NT2/D1 (cell line): ENCODE measurements at places on chromosomes 4 and X.

- DNase-seq = no peak
Measured at GRCh38 chr4:158236304-158237030, 26.2 kb downstream of the TMEM144 start.

DNA sequence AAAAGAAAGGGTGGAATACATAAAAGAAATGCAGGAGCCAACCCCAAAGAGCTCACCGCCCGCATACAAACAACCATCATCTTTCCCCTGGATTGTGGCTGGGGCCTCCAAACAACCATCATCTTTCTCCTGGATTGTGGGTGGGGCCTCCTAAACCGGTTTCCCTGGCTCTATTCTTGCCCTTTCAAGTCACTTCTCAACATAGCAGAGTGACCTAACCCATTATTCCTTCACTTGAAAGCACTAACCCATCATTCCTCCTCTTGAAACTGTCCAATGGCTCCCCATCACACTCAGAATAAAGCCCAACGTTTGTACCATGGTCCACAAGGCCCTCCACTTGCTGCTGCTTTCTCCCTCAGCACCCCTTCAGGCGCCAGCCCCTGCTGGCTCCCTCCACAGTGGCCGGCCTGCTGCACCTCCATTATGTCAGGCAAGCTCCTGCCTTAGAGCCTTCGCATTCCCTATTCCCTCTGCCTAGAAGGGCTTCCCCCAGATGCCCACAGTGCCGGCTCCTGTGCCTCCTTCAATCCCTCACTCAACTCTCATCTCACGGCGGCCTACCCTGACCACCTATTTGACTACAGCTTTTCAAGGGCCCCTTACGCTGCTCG is 24.1 kb downstream of the SMIM43 start:
- DNase-seq = no peak

DNA sequence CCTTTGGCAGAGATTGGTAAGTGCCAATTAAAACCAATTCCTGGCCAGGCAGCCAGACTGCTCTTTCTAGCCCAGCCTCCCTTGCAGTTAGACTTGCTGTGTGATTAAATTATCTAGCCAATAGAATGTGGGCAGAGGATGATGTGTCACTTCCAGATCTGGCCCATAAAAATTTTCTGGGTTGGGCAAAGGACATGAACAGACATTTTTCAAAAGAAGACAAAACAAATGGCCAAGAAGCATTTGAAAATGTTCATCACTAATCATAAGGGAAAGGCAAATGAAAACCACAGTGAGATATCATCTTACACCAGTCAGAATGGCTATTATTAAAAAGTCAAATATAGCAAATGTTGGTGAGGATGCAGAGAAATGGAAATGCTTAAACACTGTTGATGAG is 71.4 kb upstream of the STIM2 start:
- no peak for DNase-seq

DNA sequence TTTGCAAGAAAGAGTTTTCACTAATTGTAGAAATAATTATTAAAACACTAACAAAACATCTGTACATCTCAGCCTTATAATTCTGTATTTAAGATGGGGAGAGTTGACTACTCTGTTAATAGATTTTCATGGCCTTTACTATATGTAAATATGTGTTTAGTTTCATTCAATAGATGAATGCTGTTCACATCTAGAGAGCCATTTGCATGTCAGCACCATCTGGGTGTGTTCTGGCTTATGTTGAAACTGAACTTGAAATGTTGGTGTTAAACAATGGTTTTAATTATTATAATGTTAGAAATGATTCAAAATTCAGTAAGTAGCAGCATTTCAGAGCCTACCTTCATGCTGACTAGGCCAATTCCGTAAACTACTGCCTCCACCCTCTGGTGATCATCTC is 102.5 kb upstream of the ADAD1 start:
- DNase-seq = no peak

DNA sequence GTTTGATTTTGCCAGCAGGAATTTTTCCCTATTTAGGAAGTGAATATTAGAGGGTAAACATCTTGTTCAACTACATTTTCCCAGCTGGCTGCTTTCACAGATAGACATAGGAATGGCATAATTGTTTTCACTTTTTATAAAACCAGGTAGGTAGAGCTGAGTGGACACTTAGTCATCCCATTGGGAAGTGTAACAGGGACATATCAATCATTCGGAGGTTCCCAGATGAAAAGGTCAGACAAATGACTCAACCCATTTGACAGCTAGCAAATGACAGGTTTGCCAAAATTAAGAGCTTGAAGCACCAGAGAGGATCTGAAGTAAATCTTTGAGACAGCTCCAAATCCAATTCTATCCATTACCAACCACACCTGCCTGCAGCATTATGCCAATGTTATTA is 205.3 kb downstream of the SLC39A8 start:
- DNase-seq = no peak

- no peak for DNase-seq
Measured at GRCh38 chr4:54929459-54929858, 195.9 kb downstream of the KDR start.

- DNase-seq = no peak
Measured at GRCh38 chrX:143429131-143429530, 88.1 kb downstream of the SPANXN3 start.

- no peak for DNase-seq
Measured at GRCh38 chr4:17273047-17273446, 238.8 kb downstream of the QDPR start.

DNA sequence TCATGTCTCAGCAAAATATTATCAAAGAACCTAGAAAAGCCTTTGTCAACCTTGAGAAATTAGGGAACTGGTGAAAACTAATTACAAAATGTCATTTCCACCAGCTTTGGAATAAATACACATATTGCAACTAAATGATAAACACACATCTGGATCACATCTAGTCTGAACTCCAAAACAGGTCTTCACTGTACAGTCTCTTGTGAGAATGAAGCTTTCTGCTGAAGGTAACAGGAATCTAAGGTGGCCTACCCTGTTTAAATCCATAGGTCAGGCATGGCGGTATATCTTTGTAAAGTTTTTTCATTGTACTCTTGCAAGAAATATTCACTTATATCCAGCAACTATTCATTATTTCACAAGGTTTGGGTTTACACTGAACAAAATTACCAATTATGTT is 1.7 kb downstream of the SH3D19 start:
- no peak for DNase-seq

- DNase-seq = no peak
Measured at GRCh38 chr4:151604238-151604637, 156.6 kb downstream of the GATB start.

DNA sequence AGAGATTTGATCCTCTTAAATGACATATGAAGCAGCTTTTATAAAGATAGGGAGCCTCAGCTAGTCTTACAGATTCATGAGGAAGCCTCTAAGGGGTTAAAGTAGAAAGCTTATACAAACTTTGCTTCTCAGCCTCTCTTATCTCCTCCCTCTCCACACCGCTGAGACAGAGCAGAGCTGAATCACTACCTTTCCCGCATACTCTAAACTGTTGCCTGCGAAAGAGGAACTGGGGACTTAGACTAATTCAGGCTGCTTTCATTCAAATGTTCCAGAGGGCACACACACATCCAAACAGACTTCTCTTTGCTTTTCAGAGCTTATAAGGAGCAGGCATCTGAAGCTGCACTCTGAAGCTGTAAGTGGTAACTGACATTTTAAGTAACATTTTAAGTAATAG is at the start of gene SERTM2:
SERTM2 (plus strand) TSS at position 169 of the 400 bp plus-strand sequence. CDS start 7,213 bp downstream, outside the sequence.
- peak; percentile 47 for DNase-seq

- DNase-seq = no peak
Measured at GRCh38 chr4:142316025-142316424, 530.1 kb downstream of the INPP4B start.

DNA sequence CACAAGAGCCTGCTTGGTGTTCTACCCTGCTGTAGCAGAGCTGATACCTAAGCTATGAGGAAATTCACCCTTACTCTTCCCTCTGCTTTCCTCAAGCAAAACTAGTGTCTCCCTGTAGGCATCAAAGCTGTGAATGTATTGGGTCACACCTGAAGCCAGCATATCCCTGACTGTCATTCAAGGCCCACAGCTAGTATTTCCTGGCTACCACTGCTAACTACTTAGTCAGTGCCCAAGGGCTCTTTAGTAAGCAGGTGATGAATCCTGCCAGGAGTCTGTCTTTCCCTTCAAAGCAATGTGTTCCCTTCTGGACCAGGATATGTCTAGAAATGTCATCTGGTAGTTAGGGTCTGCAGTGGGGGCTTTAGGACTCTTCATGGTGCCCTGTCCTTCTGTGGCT is 125.7 kb downstream of the RPA4 start:
- no peak for DNase-seq

GRCh38 chr4:174365018-174365587 is 81.4 kb downstream of the CEP44 start:
- peak; percentile 5 for DNase-seq

DNA sequence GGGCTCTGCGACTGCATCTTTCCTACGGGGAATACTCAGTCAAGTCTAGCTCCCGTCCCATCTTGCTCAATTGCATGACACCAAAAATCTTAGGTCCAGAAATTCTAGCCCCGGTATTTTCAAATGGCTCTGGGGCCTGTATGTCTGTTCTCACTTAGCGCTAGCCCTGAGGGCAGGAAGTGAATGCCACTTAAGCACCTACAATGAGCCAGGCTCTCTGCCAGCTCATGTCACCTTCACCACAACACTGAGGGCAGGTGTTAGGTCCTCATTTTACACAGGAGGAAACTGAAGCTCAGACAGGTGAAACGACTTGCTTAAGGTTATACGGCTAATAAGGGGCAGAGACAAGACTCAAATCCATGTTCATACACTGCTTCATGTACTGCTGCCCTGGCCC is 282.8 kb downstream of the PPP1R2C start:
- no peak for DNase-seq

DNA sequence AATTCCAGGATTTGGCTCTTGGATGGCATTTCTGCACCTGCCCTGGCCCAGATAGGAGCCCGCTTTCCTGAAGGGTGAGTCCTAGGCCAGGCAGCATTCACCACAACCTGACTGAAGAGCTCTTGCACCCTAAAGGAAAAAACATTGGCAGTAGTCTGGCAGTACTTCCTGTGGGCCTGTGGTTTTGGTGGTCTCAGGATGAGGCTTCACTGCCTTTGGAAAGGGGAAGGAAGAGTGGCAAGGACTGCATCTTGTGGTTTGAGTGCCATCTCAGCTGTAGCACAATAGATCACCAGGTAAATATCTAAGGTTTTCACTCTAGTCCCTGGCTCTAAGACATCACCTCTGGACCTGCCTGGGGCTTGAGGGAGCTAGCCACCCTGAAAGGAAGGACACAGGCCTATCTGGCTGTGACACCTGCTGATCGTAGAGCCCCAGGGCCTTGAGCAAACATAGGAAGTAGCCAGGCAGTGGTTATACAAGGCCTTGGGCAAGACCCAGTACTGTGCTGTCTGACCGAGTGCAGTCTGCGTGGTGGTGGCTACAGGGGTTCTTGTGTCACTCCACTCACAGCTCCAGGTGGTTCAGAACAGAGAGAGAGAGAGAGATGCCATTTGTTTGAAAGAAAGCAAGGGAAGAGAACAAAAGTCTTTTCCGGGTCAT is 28.5 kb upstream of the PRRG1 start:
- no peak for DNase-seq

GRCh38 chr4:182286035-182286434 is 42.8 kb downstream of the TENM3 start:
- no peak for DNase-seq

GRCh38 chr4:78553529-78554060 is 2.0 kb downstream of the ANXA3 start:
- DNase-seq = no peak

DNA sequence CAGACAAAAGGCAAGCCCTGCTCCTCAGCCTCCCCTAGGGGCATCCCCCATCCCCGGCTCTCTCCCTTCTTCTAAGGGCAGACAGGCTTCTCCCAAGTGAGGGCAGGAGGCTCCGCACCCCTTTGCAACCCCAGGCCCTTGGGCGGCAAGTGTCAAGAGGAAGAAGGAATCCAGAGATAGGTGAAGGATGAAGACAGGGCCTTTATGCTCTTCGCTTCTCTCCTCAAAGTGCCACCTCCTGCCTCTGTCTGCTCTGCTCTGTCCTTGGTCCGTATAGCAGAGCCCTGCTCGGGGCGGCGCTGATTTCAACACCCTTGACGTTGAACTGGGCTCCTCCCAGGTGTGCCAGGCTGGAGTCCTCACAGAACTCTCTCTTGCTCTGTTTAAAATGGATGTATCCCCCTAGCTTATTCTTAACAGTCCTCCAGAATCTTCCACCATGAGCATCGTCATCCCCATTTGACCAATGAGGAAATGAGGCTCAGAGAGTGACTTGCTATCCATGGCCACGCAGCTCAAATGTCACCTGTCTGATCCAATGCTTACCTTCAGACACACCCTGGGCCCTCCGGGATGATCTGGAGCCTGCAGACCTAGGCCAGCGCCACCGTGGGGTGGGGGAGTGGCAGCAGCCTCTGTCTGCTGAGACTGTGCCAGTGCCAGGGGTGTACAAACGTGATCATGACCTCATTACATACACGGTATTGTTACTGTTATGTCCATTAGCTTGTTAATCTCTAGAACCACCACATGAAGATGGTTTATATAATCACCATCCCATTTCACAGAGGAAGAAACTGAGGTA is 99.8 kb downstream of the PHKA2 start:
- DNase-seq = no peak

DNA sequence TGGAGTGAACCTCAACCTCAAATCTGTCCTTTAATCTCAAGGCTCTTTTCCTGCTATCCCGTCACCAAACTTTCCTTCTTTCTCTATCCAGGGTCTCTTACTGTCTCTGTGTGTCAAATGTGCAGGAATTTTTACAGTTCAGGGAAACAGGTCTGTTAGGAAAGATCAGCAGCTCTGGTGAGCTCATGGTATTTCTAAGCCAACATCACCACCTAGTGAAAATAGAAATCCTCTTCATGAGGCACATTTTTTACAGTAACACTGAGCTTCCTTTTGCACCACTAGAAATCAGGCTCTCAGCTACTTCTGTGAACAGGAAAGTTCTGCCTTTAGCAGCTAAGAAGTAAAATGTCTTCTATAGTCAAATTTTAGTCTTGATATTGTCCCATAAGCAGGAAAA is 39.6 kb downstream of the NUDT11 start:
- DNase-seq = no peak

GRCh38 chrX:40380655-40381488 is 199.9 kb upstream of the ATP6AP2 start:
- no peak for DNase-seq

DNA sequence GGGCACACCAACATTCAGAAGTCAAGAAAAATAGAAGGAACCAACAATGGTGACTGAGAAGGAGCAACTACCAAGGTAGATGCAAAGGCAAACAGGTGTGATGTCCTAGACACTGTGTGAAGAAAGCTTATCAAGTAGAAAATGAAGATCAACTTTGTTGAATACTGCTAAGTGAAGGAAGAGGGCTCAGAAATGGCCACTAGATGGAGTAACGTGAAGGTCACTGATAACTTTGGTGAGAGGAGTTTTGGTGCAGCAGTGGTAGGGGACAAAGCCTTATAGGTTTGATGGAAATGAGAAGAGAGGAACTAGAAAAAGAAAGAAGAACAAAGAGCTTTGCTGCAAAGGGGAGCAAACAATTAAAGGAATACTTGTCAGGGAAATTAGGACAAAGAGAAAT is 23.5 kb downstream of the OTC start:
- peak; percentile 16 for DNase-seq

GRCh38 chr4:171035909-171036308 is 777.3 kb upstream of the GALNTL6 start:
- DNase-seq = no peak
